ENCODE measurements at places on chromosomes 12 and 14.

DNA sequence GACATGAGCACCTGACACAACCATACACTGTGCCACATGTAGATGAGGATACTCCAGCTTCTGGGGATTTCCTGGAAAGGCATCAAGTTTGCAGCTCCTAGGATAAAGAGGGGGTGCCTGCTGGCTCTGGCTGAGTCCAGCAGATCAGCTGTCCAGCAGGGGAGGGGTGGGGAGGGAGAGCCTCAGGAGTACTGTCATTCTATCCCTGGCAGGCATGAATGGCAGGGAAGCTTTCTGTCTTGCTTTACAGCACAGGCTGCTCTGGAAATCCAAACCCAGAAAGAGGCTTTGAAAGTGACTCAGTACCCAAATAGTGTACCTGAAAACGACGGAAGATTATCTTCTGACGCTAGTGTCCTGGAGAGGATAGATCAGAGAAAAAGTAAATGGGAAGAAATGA is 32.2 kb downstream of the SLC8A3 start:
- DNase-seq, result no peak

DNA sequence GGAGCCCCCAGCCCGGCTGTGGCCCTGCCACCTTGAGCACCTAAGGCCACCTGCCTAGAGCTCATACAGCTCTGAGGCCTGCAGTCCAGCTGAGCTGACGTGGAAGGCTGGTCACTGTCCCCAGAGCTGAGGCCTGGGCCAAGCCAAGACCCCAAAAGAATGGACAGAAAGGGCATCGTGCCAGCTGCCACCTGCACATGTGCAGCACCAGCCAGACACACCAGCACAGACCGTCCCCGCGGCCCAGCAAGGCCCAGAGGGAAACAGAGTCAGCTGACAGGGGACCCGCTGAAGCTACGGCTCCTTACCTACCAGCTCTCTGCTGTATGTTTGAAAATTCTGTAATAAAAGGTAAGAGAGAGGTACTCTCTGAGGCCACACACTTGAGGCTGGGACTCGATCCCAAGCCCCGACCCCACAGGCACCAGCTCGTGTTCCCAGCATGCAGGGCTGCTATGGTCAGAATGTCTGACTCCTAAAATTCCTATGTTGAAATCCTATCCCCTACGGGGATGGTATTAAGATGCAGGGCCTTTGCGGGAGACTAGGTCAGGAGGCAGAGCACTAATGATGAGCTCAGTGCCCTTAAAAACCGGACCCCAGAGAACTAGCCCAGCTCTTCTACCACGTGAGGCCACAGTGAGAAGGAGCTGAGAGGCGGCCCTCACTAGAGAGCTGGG is 25.4 kb downstream of the BRF1 start:
- DNase-seq, result no peak

DNA sequence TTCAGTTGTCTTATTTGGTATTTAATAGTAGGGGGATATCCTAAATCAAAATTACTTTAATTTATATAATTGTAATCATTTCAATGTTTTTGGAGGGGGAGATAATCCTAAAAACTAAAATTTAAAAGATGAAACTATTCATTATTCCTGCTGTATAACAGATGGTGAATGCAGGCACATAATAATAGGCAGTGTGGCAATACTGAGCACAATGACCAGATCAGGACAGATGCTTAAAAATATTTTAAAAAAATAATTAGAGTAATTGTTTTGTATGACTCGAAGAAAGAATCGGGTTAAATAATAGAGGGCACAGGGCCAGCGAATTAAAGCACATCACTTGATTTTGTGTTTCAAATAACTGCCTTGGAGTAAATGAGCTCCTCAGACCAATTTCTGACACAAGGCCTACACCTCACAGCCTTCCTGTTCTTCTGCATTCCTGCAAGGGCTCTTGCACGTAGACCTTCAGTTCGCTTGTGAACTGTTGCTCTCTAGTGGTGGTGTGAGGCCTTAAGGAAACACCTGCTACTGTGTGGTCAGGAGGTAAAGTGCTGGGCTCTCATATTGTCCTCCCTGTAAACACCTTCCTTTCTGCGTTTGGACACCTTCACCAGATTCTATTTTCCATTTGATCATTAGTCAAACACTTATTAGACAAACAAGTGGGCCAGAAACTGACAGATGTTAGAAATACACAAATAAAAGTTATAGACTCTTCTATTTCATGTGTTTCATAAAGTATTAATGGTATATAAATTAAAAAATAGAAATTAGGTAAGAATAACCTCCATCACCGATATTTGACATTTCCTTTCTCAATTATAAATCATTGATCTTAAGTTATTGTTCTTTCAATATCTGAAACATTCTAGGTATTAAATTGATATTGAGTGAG is 29.3 kb upstream of the KLRF1 start:
- peak; percentile 43 for DNase-seq

GRCh38 chr14:58571769-58572472 is 65.8 kb upstream of the DACT1 start:
- DNase-seq, result no peak

GRCh38 chr14:68654471-68654941 is 138.4 kb downstream of the ZFP36L1 start:
- DNase-seq, result no peak

DNA sequence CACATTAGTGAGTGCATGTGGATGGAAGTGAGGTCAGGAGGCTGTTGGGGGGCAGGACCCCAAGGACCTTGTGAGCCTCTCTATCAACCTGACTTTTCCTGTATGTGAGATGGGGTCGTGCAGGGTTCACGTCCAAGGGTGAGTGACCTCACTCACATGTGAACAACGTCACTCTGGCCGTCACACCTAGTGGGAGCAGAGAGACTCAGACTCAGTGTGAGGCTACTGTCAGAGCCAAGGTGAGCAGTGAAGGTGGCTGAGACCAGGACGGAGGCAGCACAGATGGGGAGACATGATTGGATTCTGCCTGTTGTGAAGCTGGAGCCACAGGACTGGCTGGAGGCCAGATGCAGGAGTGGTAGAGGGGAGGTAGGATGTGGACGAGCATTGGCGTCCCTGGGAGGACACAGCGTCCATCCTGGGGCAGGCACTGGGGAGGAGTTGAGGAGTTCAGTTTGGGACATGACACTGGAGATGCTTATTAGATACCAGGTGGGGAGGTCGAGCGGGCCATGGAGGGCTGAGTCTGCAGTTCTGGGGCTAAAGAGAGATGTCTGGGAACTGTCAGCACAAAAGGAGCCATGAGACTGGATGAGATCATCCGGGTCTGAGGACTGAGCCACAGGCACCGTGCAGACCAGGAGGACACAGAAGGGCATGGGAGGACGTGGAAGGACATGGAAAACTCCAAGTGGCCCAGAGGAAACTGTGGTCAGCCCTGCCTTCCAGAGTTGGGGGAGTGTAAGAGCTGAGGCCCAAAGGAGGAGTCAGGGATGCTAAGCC is 92.8 kb downstream of the LGMN start:
- no peak for DNase-seq
